Esophagus squamous epithelium (tissue), 5 donors: ENCODE measurements at places on chromosomes 1 and 21.

DNA sequence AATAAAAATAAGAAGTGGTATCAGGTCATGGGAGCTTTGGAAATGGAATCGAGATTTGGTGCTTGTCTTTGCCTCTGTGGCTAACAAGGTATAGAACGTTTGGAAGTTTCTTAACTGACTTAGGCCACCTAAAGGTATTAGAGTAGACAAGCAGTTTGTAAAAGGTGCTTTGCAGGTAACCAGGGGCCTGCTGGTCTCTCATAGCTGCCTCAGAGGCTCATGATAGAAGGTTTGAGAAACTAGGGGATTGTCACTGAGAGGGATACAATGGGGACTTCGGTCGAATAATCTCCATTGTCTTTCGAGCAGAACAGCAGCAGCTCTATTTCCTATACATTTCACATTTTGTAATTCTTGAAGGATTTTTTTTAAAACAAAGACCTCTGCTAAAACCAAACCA lies 37.6 kb downstream of the C21orf91 start:
- no peak for DNase-seq

DNA sequence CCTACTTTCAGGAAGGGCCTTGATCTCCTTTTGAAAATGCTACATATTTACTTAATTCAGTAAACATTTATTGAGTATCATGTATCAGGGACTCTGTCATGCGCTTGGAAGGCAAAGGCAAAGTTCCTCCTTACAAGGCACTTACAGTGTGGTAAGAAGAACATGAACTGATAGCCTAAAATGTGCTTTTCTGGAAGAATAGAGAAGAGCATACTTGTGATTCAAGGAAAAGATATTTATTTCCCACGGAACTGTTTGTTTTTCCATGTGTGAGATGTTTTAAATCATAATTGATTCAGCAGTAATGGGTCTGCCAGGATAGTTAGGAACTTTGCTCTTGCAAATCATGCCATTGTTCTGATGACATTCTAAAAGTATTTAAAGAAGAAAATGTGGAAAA lies 110.1 kb upstream of the ZNHIT6 start:
- DNase-seq = no peak

DNA sequence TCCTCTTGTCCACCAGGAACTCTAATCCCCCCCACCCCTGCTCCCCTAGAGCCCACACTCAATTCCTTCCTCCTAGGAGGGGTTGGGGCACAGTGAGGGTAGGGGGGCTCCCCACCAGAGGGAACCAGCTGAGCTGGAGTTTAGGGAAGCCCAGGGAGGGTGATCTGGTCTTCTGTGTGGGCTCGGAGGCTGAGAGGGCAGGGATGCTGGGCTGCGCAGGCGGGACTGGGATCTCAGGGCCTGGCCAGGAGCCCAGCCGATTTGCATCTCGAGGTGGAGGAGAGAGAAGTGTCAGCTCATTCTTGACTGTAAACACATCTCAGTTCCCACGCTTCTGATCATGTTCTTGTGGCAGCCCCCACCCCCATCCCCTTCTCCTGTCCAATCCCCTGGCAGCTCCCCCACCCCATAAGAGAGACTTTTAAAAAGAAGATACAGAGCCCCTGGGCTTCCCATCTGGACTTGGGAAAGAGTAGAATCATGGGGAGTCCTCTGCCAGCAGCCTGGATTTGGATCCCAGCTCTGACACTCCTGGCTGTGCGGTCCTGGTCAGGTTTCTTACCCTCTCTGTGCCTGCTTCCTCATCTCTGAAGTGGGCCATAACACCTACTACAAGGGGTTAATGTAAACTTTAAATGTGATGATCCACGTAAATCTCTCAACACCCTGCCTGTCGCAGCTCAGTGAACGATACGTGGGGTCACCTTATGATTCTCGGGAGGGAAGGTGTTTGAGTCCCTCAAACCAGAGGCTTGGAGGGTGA lies 6.6 kb downstream of the PEAR1 start:
- no peak for DNase-seq

- DNase-seq = no peak
Measured at GRCh38 chr1:207847116-207847515, 63.8 kb downstream of the CD34 start.

DNA sequence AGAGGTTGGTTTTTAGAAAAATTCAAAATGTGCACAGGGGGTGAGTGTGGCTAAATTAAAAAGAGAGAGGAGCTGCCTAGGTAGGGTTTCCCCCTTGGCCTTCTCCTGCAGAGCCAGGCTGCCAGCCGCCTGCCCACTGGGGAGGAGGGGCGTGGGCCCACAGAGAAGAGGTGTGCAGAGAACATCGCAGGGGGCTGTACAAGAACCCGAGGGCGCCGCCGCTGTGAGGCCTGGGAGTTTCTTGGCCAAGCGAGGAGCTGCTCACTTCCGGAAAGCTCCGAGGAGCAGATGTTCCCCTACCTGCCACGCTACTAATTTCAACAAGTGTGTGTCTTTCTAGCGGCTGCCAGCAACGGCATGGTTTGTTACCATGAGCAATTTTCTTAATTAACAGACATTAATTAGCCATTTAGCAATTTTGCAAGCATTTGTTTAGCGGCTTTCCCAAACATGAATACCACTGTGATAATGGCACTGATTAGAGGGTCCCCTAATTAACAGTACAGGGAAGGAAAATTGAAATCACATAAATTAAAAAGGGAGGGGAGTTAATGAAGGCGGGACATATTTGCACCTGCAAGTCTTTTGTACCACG lies 59.7 kb downstream of the MRPL37 start:
- DNase-seq = no peak

DNA sequence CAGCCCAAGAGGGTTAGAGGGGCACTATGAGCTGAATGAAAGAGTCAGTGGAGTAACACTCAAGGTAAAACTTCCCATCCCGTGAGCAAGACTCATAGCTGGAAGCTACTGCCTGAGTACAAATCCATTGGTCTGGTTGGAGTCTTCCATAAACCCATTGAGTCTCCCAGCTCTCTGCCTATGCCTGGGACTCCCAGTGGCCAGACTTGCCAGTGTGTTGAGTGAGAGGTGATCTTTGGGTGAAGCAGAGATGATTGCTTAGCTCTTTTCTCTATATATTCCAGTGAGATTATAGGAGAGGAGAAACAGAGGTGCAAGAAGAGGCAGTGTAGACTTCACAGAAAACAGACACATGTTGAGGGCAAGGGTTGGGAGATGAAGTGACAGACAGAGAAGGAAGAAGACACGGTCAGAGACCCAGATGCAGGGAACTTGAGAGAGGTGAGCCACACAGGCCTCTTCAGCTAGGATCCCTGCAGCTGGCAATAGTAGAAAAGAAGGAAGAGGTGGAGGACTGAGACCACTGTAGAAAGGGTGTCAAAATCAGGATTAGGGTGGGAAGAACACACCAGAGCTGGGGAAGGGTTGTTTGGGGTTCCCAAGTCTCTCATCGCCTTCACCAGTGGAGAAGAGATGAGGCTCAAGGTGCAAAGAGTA lies 3.7 kb downstream of the FOXD2 start:
- DNase-seq = no peak

GRCh38 chr1:36464605-36465393 lies 615 bp upstream of the MRPS15 start:
- no peak for DNase-seq

GRCh38 chr1:195576641-195577040 lies 1031.6 kb downstream of the KCNT2 start:
- no peak for DNase-seq

GRCh38 chr1:41980827-41981653 lies 62.3 kb upstream of the HIVEP3 start:
- DNase-seq = no peak

DNA sequence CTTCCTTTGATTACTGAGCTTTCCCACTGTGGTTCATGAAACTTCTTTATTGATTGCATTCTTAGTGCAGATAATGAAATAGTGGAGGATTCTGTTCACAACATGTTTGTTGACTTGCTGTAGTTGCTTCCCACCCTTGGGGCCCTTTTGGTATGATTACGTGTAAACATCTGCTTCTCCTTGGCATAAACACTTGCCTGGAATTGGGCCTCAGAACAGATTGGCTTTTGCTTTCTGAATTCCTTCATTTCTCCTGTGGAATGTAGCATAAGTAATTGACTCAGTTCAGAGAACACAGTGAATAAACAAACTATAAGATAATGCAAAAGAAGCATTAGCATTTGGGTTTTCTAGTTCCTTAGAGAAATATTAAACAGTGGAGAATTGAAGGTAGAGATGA lies 59.5 kb upstream of the LAMC2 start:
- DNase-seq = no peak

- no peak for DNase-seq
Measured at GRCh38 chr1:221693087-221693486, 48.8 kb downstream of the DUSP10 start.

DNA sequence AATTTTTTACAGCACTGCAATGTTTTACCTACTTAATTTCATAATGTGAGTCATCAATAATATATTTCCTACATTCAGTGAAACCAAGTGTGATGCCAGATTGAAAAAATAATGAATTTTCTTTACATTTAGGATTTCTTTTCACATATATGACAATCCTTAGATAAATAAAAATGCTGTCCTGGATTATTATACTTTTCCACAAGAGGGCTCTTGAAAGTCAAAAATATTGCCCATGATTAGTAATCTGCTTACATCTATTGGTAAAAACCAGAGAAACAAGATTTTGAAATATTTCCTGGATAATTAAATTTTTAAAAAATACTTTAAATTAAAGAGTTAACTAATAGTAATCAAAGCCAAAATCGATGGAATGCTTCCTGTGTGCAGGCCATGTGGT lies 86.8 kb upstream of the PLPPR4 start:
- no peak for DNase-seq

DNA sequence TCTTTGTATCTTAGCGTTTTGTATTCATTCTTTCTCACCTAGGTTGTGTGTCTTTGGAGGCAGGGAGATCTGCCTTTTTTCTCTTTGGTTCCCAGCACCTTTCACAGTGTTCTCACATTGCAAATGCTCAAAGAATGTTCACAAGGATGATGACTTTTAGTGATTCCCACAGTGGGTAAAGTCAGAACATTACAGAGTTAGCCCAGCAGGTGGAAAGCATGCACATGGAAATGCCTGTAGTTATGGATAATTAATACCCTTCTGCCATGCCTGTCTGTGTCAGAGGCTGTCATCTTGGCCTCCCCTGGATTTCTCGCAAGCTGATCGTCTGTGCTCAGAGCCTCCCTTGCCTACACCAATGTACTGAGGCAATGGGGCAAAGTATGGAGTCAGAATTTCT lies 458.9 kb downstream of the LMO4 start:
- no peak for DNase-seq
